ENCODE measurements at places on chromosomes 3 and 15. TPM values are rescaled to one million over a fixed set of nuclear protein-coding genes. Genes with fewer than 3 reads are reported as not detected.

ROPN1 gene
- not detected for total RNA-seq

DNA sequence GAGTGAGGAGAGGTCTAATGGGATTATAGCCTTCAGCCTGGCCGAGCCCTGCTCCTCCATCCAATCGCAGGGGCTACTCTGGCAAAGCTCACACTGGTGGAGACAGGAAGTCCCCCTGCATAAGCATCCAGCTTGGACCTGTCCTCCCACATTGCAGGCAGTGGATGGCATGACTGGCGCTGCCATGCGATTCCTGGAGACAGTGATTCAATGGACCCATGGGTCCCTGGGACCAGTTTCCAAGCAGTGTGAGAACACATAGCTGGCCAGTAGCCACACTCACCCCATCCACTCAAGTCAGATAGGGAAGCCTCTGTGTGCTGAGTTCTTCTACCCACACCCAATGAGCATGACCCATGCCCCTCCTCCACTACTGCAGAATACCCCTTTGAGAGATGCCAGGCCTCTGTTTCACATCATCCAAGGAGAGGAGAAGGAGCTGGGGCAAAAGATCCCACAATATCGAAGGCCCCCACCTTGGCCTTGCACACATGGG, 18.1 kb upstream of the POC1A start:
- no peaks in the 10 kb centered on the region for H3K27me3 ChIP-seq
- no peak overlapping the region for H3K4me3 ChIP-seq
- no peak for DNase-seq
- no peak overlapping the region for H3K27ac ChIP-seq
- H3K4me1 ChIP-seq = no peaks in the 10 kb centered on the region

GRCh38 chr3:2714834-2715233, 395.3 kb downstream of the IL5RA start:
- no peak for DNase-seq
- no peaks in the 10 kb centered on the region for H3K4me1 ChIP-seq
- no peaks in the 10 kb centered on the region for H3K27me3 ChIP-seq
- H3K27ac ChIP-seq = no peak overlapping the region
- H3K4me3 ChIP-seq = no peak overlapping the region
- H3K36me3 ChIP-seq = no peaks in the 10 kb centered on the region

- H3K4me1 ChIP-seq = peaks cover 29% of the 10 kb centered on the region
- H3K4me3 ChIP-seq = peak within 1 kb of the TSS; percentile 38
These were observed at the start of gene LTK for GRCh38 chr15:41513506-41514227. TSS of gene LTK (minus strand) at chr15:41513827. CDS start at chr15:41513709, 118 bp downstream.

DNA sequence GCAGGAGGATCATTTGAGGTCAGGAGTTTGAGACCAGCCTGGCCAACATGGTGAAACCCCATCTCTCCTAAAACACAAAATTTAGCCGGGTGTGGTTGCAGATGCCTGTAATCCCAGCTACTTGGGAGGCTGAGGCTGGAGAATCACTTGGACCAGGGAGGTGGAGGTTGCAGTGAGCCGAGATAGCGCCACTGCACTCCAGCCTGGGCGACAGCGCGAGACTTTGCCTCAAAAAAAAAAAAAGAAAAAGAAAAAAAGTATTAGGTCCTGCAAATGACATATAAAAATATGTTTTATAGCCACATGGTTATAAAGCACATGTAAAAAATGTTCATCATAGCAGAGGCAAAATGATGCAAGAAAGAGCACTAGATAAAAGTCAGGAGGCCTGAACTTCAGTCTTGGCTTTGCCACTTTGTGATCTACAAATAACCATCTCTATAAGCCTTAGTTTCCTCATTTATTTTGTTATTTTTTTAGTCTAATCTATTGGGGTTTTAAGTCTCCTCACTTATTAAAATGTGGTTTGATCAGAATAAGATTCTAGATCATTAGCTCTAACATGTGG, 4.9 kb downstream of the SLC12A6 start:
- H3K36me3 ChIP-seq = no peaks in the 10 kb centered on the region
- no peak overlapping the region for H3K4me3 ChIP-seq
- peaks cover 58% of the 10 kb centered on the region for H3K4me1 ChIP-seq
- DNase-seq = no peak
- H3K27me3 ChIP-seq = no peaks in the 10 kb centered on the region
- H3K27ac ChIP-seq = no peak overlapping the region
